ENCODE measurements at places on chromosomes 16 and 17.

DNA sequence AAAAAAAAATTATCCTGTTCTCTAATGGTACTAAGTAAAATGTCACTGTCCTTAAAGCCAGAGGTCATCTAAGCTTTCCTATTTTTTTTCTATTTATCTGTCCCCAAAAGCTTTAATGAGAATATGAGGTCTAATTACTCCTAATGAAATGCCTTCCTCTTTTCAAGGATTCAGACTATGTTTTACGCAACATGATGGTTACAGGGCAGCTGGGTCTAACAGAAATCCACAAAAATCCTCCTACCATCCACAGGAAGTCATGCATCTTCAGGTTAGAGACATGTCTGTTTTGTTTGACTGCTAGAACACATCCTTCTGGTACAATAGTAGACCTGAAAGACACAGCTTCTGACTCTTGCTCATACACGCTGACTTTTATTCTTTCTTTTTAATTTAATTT lies 29.7 kb upstream of the NSRP1 start:
- no peak for DNase-seq

GRCh38 chr16:53211253-53211652 lies 156.5 kb downstream of the CHD9 start:
- DNase-seq, result no peak

GRCh38 chr17:7218758-7219157 lies 878 bp downstream of the DLG4 start:
- no peak for DNase-seq

- no peak for DNase-seq
Observed at GRCh38 chr16:89152831-89153700, 18.5 kb upstream of the CDH15 start.

GRCh38 chr17:28828294-28829040 lies 14.1 kb downstream of the FAM222B start:
- DNase-seq, result no peak

DNA sequence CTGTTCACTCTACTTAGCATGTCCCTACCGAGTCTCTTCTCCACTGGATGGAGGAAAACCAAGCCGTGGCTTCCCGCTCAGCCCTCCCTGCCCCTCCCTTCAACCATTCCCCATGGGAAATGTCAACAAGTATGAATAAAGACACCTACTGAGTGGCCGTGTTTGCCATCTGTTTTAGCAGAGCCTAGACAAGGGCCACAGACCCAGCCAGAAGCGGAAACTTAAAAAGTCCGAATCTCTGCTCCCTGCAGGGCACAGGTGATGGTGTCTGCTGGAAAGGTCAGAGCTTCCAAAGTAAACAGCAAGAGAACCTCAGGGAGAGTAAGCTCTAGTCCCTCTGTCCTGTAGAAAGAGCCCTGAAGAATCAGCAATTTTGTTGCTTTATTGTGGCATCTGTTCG lies 2.8 kb upstream of the LPCAT2 start:
- DNase-seq, result no peak

- peak; percentile 40 for DNase-seq
Observed at GRCh38 chr16:58501242-58502131, 1.5 kb downstream of the NDRG4 start.

DNA sequence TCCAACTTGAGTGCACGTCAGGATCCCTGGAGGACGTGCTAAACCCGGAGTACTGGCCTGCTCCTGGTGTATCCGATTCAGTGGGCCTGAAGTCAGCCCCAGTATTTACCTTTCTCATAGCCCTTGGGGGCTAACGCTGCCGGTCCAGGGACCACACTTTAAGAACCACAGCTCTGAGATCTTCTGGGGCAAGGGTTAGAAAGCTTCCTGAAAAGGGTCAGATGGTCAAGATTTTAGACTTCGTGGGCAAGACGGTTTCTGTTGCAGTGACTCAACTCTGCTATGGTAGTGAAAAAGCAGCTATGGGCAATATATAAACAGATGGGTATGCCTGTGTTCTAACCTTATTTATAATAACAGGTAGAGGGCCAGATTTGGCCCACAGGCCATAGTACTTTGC lies 14.6 kb upstream of the USP10 start:
- no peak for DNase-seq

DNA sequence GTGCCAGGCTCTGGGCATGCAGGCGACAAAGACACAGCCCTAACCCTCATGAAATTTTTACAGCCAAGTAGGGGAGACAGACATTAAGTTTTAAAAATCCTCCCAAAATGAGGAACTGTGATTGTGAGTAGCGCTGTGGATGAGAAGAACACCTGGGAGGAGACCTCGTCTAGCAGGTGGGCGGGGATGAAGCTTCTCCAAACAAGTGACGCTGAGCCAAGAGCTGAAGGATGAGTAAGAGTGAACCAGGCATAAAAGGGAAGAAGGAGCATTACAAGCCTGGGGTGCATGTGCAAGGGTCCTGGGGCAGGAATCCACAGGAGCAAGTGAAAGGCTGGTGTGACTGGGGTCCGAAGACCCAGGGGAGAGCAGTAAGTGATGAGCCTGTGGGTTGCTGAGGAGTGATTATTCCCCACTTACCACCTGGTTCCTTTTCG lies 149.4 kb upstream of the HS3ST2 start:
- no peak for DNase-seq

GRCh38 chr17:30975042-30975820 lies 4.4 kb downstream of the RNF135 start:
- DNase-seq, result no peak

GRCh38 chr16:4372001-4372577 lies 441 bp downstream of the VASN start:
- DNase-seq, result no peak

DNA sequence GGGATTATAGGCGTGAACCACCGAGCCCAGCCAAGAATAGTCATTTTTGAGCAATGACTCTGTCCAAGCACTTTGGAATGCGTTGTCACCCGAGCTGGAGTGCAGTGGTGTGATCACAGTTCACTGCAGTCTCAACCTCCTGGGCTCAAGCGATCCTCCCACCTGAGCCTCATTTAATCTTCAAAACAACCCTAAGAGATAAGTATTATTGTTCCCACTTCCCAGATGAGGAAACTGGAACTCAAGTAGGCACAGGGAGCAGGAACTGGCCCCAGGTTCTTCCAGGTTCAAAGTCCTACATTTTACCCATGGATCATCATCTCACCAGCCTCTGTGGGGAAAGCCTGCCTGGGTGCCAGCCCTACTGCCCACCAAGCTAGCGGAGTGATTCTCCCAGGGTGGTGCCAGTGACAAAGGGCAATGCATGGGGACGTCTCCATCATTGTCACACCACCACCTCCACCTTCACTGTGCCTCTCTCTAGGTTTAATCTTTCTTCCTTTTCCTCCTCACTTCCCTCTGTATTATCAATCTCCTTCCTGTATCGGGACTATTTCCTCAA lies 11.3 kb upstream of the RNF157 start:
- DNase-seq, result no peak

GRCh38 chr17:74019860-74020259 lies 183.6 kb upstream of the RPL38 start:
- DNase-seq, result no peak

Data from effector CD4-positive, alpha-beta T cell (primary cell).